Aorta (tissue), 5 donors: ENCODE measurements at places on chromosomes 1 and 21. TPM values are rescaled to one million over a fixed set of nuclear protein-coding genes. Genes with fewer than 3 reads are reported as not detected.
A peak's percentile ranks its signal among the peaks of the same experiment; 100 is the strongest.

Gene EXO5
- total RNA-seq: 7.8 TPM

Gene OR10J1
- not detected for total RNA-seq

Gene CLCA4
- 0.18 TPM for total RNA-seq

Gene CLCA1
- 0.10 TPM for total RNA-seq

Gene ERMAP
- total RNA-seq: 7.1 TPM

DNA sequence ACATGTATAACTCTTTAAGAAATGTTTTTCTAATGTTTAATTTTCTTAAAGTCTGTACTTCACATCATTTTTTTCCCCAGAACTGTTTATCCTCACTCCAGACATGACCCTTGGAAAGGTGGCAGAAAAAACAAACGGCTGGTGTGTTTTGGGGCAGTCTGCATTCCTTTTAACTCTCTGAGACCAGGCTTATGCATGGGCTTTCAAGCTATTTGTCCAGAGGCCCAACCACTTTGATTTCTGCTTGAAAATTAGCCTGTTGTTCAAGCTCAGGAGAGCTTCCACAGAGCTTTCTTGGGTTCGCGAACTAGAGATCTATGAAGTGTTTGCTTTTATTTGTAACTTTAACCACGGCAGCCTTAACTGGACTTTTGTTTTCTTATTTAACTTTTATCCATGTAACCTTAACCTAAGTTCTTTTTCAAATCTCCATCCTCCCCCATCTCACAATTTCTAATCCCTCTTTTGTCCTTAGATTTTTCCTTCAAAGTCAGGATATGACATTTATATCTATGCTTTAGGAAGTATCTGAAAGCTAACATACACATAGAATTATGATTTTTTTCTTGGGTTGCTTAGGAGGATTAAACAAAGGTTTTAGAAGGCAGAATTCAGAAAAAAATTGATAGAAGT, 111.8 kb downstream of the FGGY start:
- H3K4me1 ChIP-seq: peaks cover 3% of the 10 kb centered on the region
- no peak overlapping the region for H3K4me3 ChIP-seq
- H3K36me3 ChIP-seq: no peaks in the 10 kb centered on the region
- DNase-seq: no peak
- H3K27ac ChIP-seq: peak overlapping the region; percentile 71
- H3K27me3 ChIP-seq: no peaks in the 10 kb centered on the region

DNA sequence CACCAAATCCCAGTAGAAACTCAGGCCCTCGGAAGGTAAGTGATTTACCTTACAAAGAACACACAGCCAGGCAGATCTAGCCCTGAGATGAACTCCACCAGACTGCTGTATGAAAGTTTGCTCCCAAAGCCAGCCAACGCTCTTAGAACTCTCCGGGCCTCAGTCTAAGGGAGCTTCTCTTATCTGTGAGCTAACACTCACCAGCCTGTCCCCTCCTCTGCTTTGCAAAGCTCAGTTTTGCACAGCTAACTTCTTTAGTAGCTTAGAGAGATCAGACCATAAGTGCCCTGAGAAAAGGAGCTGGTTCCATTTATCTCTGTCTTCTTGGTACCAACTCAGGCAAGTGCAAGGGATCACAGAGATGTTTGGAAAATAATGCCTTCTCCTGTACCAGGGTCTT, 195.8 kb upstream of the JUN start:
- no peak for DNase-seq
- no peak overlapping the region for H3K4me3 ChIP-seq
- no peaks in the 10 kb centered on the region for H3K27me3 ChIP-seq
- H3K27ac ChIP-seq: no peak overlapping the region
- H3K4me1 ChIP-seq: no peaks in the 10 kb centered on the region

DNA sequence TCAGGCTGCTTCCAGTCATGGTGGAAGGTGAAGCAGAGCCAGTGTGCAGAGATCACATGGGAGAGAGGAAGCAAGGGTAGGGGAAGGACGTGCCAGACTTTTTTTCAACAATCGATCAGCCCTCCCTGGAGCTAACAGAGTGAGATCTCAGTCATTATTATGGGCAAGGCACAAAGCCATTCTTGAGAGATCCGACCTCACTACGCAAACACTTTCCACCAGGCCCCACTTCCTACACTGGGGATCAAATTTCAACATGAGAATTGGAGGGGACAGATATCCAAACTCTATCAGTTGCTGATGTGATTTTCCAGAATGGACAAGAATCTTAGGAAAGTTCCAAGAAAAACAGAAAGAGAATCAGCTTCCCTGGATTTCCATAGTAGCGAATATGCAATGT, 60.5 kb downstream of the BACE2 start:
- no peak overlapping the region for H3K4me3 ChIP-seq
- DNase-seq: no peak
- peaks cover 4% of the 10 kb centered on the region for H3K36me3 ChIP-seq
- H3K27me3 ChIP-seq: no peaks in the 10 kb centered on the region
- no peaks in the 10 kb centered on the region for H3K4me1 ChIP-seq
- H3K27ac ChIP-seq: no peak overlapping the region

DNA sequence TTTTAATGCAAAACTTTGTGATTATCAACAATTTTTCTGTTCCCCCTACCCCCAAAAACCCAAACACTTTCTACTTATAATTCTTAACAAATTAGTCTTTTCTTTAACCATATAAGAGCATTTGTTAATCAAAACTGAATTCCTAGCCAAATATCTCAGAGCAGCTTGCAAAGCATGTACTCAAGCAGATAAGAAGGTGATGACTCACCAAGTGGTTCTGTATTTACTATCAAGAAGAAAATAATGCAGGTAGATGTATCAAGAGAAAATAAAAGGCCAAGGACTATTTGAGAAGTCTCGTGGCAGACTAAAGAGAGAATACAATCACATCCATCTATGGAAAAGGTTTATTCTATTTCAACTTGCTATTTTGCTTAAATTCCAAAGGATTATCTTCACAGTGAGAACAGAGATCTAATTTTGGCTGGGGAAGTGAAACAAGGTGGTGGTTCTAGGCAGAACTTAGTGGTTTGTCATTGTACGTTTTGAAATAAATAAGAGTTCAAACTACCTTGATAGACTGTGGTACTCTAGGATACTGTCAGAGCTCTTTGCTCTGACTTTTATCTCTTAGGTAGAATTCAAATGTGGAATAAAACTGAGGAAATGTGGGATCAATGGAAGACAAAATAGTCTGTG, 94.7 kb upstream of the NRIP1 start:
- no peak overlapping the region for H3K27ac ChIP-seq
- H3K27me3 ChIP-seq: no peaks in the 10 kb centered on the region
- H3K4me3 ChIP-seq: no peak overlapping the region
- H3K4me1 ChIP-seq: no peaks in the 10 kb centered on the region

GRCh38 chr1:106080608-106081325, 975.7 kb upstream of the PRMT6 start:
- no peaks in the 10 kb centered on the region for H3K27me3 ChIP-seq
- no peak for DNase-seq
- no peak overlapping the region for H3K27ac ChIP-seq
- no peaks in the 10 kb centered on the region for H3K4me1 ChIP-seq
- H3K4me3 ChIP-seq: no peak overlapping the region
- H3K36me3 ChIP-seq: no peaks in the 10 kb centered on the region

GRCh38 chr1:200619894-200620272, 668 bp downstream of the KIF14 start:
- H3K4me1 ChIP-seq: no peaks in the 10 kb centered on the region
- DNase-seq: no peak
- peak overlapping the region; percentile 56 for H3K4me3 ChIP-seq
- H3K27me3 ChIP-seq: no peaks in the 10 kb centered on the region
- H3K36me3 ChIP-seq: no peaks in the 10 kb centered on the region

DNA sequence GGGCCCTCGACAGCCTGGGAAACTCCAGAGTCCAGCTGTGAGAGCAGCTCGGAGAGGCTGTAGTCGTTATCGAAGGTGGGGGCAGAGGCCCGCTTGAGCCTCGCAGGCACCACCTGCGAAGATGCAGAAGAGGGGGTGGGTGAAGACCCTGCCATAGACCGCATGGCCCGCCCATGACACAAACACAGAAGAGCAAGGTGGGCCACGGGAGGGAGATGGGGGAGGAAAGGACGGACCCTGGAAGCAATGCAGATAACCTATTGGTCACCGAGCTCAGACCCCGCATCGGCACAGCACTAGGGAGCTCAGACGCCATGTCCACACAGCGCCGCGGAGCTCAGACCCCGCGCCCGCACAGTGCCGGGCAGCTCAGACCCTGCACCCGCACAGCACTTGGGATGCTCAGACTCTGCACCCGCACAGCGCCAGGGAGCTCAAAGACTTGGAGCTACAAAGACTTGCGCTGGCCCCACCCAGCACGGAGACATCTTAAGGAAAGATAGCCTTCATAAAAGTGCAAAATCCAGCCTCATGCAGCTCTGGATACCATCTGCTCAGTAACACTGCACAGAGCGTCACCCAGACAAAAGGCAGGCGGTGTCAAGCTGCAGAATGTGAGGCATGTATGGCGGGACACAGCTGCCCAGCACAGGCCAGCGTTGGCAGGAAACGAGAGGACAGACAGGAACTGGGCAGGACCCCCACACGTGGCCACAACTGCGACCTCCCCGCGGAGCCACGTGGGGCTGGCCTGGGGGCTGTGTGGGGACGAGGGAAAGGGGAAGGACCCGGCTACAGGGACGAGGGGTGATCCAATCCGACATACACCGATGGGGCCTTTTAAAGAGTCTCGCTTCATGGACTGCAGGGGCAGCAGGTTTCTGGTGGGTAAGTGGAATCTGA, 22.6 kb downstream of the RIPK4 start:
- H3K36me3 ChIP-seq: peaks cover 9% of the 10 kb centered on the region
- H3K4me1 ChIP-seq: no peaks in the 10 kb centered on the region
- no peak overlapping the region for H3K27ac ChIP-seq
- peak; percentile 69 for DNase-seq
- no peak overlapping the region for H3K4me3 ChIP-seq
